Neural crest cell (in vitro differentiated cells): ENCODE measurements at places on chromosomes 2 and 18.

GRCh38 chr2:101036562-101036961 lies 34.5 kb downstream of the RPL31 start:
- DNase-seq, result no peak

GRCh38 chr2:64192664-64193105 lies 48.5 kb upstream of the PELI1 start:
- DNase-seq, result no peak

DNA sequence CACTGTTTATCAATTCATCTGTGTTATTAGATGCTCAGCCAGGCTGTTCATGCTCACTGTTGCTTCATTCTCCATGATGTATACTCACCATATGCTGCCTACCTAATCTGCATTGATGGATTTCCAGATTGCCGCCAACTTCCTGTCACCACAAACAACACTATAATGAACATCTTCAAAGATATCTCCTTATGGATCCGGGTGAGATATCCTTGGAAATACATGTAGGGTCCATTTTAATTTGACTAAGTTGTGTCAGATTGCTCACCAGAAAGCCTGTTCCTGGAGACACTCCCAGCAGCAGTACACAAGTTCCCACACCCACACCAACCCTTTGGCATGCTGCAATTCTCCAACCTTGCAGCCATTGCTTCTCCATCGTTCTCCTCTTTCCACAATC lies 547.5 kb upstream of the TNP1 start:
- DNase-seq, result no peak

DNA sequence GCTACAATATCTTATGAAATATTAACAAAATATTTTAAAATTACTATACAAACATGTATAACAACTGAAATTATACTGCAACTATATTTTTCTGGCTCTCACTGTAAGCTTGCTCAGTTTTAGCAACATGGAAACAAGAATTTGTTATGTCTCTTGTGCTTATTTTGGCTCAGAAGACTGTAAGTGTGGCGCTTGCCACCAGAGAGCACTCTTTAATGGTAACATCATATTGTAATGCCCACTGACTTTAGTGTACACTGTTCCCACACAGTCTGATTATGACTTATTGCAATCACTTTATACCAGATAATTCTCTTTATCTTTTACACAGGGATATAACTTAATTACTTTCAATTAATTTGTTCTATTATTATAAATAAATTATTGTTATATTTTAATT lies 1500.6 kb upstream of the TMEFF2 start:
- no peak for DNase-seq

GRCh38 chr2:227267410-227268115 lies 57.5 kb upstream of the MFF start:
- no peak for DNase-seq

DNA sequence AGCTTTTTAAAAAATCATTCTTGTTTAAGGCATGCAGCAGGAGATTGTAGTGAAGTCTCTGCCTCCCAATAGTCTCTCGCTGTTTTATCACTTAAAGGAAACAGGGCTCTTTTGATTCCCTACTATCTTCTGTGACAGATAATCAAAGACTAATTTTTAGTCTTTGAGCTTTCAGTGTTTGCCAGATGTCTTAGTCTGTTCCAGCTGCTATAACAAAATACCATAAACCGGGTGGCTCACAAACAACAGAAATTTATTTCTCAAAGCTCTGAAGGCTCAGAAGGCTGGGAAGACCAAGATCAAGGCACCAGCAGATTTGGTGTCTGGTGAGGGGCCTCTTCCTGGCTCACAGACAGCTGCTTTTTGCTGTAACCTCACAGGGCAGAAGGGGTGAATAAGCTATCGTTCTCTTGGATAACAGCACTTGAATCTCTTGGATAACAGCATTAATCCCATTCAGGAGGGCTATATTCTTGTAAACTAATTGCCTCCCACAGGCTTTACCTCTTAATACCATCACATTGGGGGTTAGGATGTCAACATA lies 37.8 kb upstream of the STAT4 start:
- DNase-seq, result no peak

DNA sequence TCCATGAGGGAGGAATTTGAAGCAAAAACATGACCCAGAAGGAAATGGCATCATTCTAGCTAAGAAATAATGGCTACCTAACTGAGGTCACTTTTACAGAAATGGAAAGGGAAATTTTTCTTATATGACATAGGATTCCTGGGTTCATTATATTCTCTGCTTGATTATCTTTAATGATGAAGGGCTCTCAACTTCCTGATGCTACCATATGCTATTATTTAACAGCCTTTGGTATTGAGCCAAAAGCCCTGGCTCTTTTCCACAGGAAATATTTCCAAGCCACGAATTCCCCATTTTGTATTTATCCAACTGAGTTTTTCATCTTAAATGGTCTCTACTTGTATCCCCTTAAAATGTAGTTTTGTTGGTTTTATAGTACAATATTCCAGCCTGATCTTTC lies 63.2 kb upstream of the NPAS2 start:
- DNase-seq, result no peak

- peak; percentile 90 for DNase-seq
Observed at GRCh38 chr2:37083873-37084794, at the start of the genes GPATCH11 and HEATR5B. TSS of gene GPATCH11 (plus strand) at chr2:37084518. CDS start at chr2:37088382, 3,864 bp downstream. TSS of gene HEATR5B (minus strand) at chr2:37084372. CDS start at chr2:37083414, 958 bp downstream.

DNA sequence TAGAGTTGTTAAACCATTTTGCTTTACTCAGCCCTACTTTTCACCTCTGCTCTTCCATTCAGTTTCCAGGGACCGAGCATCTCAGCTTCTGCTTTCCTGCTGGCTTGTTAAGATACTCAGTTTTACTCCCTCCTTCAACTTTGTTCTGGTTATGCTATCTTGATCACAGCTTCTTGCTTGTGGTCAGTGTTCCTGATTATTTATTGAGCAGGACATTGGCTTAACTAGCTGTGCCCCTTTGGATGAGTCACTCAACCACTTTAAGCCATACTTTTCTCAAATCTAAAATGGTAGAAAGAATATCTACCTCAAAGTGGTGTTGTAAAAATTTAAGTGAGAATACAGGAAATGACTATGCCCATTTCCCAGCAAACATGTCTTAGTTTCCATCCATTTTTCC lies 124.0 kb downstream of the KYNU start:
- DNase-seq, result no peak

DNA sequence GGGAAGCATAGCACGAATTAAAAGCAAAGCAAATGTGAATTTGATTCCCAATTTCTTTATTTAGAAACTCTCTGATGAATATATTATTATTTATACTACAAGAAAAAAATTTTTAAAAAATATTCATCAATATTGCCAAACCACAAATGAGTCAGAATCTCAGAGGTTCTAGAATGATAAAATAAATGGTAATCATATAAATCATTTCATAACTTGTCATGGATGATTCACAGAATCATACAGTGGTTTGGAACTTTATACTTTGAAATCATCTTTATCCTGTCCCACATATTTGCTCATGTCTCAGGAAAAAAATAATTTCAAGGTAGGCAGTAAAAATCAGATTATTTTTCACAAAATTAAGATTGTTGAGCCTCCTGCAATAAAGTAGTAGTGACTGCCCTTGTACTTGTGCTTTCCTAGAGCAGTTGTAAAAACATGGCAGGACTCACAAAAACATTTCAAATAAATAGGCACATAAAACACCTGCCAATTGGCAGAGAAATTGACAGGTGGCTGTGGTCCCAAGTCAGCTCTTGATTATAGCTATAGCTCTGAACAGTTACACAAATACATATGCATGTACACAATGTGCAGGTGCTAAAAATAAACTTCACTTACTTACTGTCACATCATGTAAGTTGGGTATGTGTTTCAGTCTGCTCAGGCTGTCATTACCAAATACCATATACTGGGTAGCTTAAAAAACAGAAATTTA lies 273.9 kb upstream of the SESTD1 start:
- no peak for DNase-seq

- DNase-seq, result no peak
Observed at GRCh38 chr2:218993345-218994315, at the start of gene CRYBA2. TSS of gene CRYBA2 (minus strand) at chr2:218993422. CDS start at chr2:218993176, 246 bp downstream.

- DNase-seq, result no peak
Observed at GRCh38 chr2:3703236-3703756, at the start of gene DCDC2C. TSS of gene DCDC2C (plus strand) at chr2:3703575. CDS start at chr2:3703752, 177 bp downstream.

GRCh38 chr18:58177896-58178470 lies 134.0 kb downstream of the NEDD4L start:
- no peak for DNase-seq

GRCh38 chr2:47534179-47534919 lies 131.4 kb downstream of the MSH2 start:
- no peak for DNase-seq

GRCh38 chr2:39516347-39517101 lies 79.4 kb upstream of the MAP4K3 start:
- DNase-seq, result no peak

- DNase-seq, result no peak
Observed at GRCh38 chr2:133452583-133452982, 115.7 kb downstream of the NCKAP5 start.

DNA sequence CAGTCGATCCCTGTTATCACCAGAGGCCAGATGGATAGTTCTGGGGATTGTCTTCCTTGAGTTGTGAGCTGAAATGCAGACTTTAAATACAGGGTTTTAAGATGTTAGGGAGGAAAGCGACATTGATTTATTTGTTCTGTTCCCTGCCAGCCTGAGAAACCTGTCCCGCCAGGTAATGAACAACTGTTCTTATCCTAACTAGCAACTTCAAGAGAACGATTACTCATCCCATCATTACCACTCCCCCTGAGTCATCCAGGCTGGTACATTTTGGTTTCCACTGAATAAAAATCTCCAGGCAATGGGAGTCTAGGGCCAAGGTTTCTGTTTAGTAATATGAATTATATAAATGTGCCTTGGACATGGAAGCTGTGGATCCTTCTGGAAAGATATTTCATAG lies 131.2 kb downstream of the LYPD6B start:
- no peak for DNase-seq

GRCh38 chr2:150847578-150847977 lies 360.1 kb upstream of the RND3 start:
- DNase-seq, result no peak

DNA sequence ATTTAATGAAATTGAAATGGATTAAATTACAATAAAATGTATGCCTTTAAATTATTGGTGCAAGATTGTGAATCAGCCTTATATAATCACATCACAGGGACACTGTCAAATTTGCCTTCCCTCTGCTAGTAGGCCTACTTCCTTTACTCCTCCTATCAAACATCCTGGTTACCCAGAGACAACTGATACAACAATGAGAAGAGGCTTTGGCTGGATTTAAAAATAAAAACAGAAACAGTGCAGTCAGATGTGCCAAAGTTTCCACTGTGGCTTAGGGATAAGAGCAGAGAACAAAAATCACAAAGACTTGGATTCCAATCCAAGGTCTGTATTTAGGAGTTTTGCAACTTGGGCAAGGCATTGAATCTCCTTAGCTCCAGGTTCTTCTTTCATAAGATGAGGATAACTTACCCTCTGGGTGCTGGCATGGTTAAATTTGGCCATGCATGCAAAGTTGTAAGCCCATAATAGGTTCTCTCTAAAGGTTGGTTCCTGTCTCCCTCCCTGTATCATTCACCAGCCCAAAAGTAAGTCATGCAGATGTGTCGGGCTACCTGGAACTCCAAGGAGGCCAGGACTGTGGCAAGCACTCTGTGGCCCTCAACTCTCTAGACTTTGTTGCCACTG lies 99.3 kb upstream of the LRATD1 start:
- no peak for DNase-seq

- DNase-seq, result no peak
Observed at GRCh38 chr2:193469251-193469650, 1274.5 kb upstream of the TMEFF2 start.

- DNase-seq, result no peak
Observed at GRCh38 chr18:32276906-32277305, 87.1 kb downstream of the MEP1B start.

DNA sequence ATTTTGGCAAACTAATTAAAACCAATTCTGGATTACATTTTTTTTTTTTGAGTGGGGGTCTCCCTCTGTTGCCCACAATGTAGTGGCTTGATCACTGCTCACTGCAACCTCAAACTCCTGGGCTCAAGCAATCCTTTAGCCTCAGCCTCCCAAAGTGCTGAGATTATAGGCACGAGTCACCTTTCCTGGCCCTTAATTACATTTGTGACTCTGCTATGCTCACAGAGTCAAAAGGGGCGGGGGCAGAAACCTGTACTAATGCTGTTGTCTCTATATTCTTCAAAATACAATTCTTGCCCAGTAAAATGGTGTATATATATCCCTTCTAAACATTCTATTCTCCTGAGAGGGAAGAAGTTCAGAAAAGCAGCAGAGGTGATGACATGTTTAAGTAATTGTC lies 23.2 kb downstream of the PRKD3 start:
- no peak for DNase-seq

DNA sequence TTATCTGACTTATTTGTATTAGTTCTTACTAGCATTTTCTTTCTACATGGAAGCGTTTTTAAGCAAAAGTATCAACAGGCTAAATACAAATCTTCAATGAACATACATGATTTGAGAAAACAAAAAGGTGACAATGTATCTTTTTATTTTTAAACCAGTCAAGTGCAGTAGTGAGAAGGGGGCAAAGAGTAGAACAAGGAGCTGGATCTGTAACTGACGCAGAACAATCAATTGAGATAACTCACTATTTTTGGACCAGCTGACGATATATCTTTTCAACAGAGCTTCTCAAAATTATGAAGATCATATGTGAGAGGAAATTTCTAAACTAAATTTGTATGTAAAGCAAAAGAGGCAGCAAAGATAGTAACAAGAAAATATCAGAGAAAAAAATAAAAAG lies 15.5 kb downstream of the NCKAP1 start:
- DNase-seq, result no peak

DNA sequence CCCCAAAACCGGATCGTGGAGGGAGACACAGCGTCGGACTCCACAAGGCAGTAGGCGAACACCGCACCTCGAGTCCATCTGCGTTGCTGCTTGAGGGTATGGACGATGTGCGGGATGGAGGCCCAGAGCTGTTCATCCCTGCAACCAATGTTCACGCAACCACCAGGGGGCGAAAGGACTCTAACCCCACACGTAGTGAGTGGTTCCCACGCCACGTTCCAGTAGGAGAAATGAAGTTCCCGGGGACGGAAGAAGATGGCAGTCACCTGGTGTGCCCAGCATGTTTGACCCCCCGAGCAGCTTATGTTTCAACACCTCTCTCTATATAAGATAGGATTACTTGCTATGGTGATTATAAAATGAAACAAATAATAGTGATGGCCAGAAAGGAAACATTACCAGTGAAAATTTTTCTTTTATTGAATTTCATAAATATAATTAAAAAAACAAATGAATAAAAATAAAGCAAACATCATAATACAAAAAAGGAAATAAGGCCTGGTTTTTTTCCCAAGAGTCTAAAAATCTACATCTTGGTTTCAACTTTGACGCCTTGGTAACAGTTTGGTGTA lies 184.3 kb downstream of the SH3BP4 start:
- peak; percentile 85 for DNase-seq

DNA sequence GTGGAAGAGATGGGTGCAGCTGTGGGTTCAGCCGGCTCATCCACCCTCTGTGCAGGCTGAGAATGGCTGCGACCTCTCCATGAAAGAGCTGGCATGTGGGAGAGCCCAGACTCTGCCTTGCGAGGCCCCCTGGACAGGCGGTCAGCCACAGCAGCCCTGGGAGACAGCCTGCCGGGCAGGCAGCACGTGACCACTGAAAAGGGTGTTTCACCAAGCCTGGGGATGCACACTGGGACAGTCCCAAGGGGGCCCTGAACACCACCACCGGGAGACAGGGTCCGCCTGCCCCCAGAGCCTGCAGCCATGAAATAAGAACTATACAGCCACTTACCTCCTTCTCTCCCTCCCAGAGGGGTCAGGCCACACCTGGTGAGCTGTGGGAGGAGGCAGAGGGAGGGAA lies 11.5 kb downstream of the RFX8 start:
- DNase-seq, result no peak

- no peak for DNase-seq
Observed at GRCh38 chr18:22552899-22553460, 135.3 kb upstream of the CTAGE1 start.

- DNase-seq, result peak; percentile 43
Observed at GRCh38 chr2:148645539-148646230, 1.1 kb downstream of the EPC2 start.
